Activated CD4-positive, alpha-beta T cell treated with anti-CD3 and anti-CD28 coated beads for 36 hours (primary cell): ENCODE measurements at places on chromosomes 12 and 14.
A peak's percentile ranks its signal among the peaks of the same experiment; 100 is the strongest.

DNA sequence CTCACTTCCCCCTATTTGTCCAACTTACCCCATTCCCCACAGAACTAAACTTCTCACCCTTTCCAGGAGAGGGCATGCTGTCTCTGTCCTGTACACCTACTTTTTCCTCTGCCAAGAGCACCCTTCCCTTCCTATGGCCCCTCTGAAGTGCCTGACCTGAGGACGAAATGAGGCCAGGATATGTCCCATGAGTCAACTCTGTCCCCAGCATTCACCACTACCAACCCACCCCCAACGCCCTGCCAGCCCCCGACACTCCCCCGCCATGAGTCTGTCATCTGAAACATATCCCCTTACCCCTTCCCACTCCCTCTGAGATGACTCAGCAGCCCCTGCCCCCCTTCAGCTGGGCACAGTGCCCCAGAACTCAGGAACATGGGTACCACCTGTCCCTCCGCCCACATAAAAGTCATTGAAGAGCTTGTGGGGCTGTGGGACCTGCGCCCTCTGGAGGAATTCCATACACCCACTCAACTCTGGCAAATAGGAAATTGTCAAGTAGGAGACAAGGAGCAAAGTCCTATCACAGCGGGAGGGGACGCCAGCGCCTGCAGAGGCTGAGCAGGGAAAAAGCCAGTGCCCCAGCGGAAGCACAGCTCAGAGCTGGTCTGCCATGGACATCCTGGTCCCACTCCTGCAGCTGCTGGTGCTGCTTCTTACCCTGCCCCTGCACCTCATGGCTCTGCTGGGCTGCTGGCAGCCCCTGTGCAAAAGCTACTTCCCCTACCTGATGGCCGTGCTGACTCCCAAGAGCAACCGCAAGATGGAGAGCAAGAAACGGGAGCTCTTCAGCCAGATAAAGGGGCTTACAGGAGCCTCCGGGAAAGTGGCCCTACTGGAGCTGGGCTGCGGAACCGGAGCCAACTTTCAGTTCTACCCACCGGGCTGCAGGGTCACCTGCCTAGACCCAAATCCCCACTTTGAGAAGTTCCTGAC is 26.3 kb downstream of the ITGA7 start:
- no peak for DNase-seq

- DNase-seq = no peak
Observed at GRCh38 chr14:96064866-96065265, 25.7 kb downstream of the C14orf132 start.

- DNase-seq = peak; percentile 70
Observed at GRCh38 chr14:91911474-91912032, 35.9 kb downstream of the FBLN5 start.

- no peak for DNase-seq
Observed at GRCh38 chr14:96160076-96160912, 44.3 kb upstream of the BDKRB2 start.

DNA sequence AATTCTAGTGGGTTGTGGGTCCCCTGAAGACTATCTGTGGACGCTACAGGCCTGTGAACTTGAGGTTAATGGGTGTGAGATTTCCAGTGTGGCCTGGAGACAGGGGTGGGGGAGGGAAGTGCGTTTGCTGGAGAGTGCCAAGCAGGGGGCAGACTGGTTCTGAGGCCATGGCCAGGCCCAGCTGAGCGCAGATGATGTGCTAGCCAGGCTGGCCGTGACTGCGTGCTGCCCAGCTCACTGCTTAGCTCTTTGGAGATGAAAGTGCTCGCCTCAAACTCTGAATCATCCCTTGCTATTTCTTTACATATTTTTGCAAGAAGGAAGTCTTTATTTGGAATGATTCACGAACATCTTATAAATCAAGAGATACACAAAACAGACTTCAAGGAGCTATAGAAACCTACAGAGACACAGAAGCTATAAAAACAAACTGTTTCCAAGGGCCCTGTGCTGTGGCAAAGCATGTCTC is 75.2 kb upstream of the PLEKHG3 start:
- DNase-seq = no peak

DNA sequence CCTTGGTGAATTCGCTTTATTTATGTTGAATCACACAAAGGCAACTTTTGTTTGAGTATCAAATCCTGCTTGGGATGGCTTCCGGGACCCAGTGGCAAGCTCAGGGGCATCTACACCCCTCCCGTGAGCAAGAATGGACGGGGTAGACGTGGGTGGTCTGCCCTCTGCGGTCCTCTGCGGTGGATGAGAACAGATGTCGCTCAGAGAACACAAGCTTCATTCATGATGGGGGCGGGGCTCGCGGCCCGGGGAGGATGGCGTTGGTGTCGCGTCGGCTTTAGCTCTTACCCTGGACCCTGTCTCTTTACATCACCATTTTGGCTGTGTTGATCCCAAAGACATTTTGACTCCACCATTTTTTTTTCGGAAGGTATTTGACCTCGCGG is 158.5 kb upstream of the RTL1 start:
- DNase-seq = no peak

DNA sequence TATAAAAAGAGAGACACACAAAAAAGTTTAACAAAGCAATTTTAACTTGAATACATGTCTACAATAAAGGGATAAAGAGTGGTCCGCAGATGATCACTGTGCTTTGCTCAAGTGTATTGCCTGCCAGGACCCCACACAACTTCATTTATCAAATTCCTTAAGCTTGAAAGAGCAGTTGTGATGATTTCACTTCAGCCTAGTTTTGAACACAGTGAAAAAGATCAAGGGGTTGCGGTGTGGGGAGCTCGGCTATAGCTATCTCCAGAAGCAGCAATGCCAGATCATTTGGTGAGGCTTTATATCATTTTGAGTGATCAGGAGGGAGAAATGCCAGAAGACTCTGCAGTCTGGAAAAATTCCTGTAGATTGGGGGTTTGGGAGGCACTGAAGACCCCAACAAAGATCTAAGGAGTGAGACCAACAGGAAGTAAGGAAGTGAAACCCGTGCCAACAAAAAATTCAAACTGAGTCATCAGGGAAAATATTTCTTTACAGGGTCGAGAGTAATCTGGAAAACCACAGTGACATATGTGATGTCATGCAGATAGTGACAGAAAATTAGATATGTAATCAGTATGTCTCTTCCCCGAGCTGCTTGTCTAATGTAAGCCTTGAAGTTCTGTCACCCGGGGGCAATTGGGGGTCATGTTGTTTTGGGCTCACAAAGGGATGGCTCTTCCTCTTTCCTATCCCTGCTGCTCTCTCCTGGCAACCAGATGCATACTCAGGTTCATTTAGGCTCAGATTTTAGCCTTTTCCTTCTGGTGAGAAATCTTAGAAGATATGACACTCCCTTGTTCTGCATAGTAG is 221.8 kb downstream of the MSRB3 start:
- no peak for DNase-seq

GRCh38 chr14:74524076-74524811 is 30.7 kb downstream of the ISCA2 start:
- no peak for DNase-seq

- peak; percentile 76 for DNase-seq
Observed at GRCh38 chr12:52372216-52373154, 5.2 kb upstream of the KRT85 start.

- DNase-seq = no peak
Observed at GRCh38 chr14:33563191-33563900, 387.5 kb downstream of the EGLN3 start.

DNA sequence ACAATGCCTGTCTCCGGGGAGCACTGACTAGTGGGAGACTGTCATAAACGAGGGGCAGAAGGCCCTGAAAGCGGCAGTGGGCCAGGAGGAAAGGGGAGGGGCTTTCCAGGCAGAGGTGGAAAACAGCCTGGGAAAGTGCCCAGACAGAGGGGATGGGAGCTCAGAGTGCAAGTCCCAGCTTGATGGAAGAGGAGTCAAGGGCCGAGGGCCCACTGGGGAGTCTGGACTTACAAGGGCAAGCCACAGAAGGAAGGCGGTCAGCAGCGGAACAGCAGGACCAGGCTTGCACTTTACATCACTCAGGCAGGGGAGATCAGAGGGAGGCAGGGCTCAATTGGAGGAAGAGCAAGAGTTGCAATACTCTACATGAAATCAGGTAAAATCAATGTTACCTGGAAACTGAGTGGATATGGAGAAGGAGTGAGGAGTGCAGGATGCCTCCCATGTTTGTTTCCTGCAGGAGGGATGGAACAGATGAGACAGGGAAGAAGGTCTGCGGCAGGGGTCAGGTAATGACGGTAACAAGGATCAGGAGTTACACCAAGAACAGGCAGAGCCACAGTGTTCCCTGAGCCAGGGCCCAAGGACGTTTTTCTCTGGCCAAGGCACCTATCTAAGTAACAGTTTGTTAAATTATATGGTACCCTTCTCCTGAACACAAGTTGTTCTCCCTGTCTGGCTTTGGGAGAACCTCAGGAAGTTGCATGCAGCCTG is 23.8 kb downstream of the PXN start:
- DNase-seq = no peak

DNA sequence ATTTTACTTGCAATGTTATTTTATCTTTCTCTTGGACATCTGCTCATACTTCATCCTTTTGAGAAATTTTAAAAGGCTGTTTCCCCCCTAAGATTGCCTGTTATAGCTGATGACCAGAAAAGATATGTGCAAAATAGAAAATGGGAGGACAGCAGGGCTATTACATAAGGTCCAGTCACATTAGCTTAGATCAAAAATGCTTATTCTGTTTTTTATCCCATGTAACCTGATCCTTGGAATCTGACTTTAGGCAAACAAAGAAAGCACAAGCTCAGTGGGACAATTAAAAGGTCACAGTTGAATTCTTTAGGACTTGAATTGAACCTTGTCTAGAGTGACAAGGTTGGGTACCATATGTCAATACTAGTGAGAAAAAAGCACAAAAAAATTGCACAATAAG is 65.1 kb upstream of the TRHDE start:
- DNase-seq = no peak

- no peak for DNase-seq
Observed at GRCh38 chr12:2779281-2779680, 15.5 kb upstream of the FKBP4 start.

GRCh38 chr12:3199551-3200031 is 122.4 kb downstream of the TSPAN9 start:
- peak; percentile 27 for DNase-seq

DNA sequence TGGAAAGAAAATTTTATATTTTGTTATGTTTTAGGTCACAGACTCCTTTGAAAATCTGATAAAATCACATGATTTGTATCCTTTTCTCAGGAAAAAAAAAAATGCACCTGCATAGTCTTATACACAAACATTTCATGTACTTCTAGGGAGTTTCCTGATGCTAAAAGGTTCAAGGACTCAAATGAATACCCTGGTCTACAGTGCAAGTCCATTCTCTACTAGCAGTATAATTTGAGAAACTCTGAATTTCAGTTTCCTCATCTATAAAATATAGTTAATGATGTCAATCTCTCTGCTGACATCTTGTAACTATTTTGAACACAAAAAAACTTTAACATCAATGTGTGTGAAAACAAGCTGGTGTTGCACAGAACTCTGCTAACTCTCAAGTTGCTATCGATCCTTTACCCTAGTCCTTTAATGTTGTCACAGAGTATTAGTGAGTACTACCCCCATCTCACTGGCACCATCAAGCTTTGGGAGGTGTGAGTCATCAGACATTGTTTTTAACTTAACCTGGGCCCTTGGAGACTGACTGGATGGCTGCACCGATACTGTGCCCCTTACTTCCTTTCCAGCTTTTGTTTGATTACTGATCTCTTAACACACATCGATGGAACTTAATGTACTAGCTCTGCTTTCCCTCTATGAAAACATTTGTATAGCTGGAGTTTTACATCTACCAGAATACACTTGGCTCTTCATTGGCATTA is 251.9 kb upstream of the SOX5 start:
- DNase-seq = no peak

DNA sequence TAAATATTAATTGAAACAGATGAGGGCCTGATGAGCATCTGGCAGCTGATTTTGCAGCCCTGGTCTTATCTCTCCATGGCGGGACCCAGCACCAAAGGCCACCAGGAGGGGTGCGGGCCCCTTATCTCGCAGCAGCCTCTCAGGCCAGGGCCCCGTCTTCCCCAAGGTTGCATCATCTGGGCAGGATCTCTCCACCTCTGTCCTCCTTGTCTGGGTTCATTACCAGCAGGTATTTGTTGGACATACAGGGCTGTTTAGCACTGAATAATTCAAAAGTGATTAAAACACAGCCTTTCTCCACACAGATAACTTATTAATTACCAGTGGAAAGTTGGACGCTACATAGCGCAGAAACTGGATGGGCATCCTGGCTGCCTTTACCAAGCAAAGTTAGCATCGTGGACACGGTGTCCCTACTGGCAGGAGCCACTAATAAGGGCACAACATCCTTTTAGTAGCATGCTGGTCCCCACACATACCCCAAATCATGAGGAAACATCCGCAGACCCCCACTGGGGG is 25.8 kb downstream of the TMEM120B start:
- DNase-seq = no peak

DNA sequence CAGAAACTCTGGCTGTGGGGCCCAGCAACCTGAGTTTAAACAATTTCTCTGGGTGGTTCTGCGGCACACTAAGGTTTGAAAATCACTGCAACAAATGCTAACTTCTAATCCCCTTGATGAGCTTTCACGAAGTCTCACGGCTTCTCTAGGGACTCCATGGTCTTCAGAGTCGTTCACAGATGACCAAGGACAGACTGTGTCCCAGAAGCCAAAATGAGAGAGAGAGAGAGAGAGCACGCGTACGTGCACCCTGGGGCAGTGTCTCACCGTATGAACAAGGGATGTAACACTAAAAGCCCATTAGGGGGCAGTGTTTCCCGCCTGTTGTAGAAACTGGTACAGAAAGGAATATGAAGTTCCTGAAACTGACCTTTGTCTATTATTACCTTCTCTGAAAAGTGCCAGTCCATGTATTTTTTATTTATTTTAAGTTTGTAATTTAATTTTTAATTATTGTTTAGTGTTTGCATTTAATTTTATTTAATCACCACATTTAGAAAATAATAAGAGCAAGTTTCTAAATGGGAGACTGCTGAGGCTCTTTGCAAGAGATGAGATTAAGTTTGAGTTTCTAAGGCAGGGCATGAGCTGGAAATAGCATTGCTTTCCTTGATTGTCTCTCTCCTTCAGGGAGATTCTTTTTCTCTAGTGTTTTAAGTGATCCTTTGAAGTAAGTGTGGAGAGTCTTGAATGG is 3.4 kb downstream of the APOLD1 start:
- peak; percentile 80 for DNase-seq

- no peak for DNase-seq
Observed at GRCh38 chr14:78070344-78070743, 99.8 kb upstream of the NRXN3 start.

DNA sequence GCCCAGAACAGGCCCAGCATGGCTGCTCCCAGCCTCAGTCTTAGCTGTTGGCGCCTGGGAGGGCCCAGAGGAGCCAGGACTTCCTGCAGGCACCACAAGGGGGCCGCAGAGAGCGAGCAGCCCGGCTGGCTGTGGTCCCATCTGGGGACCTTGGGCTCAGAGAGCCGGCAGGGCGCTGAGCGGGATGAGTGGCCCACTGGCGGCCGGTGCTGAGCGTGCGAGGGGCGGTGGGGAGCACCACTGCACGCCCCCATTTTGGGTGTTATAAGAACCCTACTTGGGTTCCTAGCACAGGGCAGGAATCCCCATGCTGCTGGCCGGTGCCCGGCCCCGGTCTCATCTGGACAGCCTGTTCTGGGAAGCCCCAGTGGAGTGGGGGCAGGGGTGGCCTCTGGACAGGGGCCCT is 25.9 kb upstream of the CRIP2 start:
- peak; percentile 77 for DNase-seq
